ENCODE measurements at places on chromosomes 5 and 9.

GRCh38 chr9:34989946-34990635 is 546 bp downstream of the DNAJB5 start:
- DNase-seq: peak; percentile 67

DNA sequence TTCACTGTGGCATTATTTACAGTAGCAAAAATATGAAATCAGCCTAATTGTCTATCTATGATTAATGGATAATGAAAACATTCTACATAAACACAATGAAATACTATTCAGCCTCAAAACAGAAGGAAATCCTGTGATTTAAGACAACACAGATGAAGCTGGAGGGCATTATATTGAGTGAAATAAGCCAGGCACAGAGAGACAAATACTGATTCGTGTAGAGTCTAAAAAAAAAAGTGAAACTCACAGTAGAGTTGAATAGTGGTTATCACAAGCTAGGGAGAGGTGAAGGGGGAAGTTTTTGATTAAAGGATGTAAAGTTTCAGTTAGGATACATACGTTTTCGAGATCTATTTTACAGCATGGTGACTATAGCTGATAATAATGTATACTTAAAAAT is 122.2 kb downstream of the ADAMTS6 start:
- no peak for DNase-seq

- no peak for DNase-seq
Observed at GRCh38 chr5:38753141-38753540, 92.7 kb upstream of the OSMR start.

DNA sequence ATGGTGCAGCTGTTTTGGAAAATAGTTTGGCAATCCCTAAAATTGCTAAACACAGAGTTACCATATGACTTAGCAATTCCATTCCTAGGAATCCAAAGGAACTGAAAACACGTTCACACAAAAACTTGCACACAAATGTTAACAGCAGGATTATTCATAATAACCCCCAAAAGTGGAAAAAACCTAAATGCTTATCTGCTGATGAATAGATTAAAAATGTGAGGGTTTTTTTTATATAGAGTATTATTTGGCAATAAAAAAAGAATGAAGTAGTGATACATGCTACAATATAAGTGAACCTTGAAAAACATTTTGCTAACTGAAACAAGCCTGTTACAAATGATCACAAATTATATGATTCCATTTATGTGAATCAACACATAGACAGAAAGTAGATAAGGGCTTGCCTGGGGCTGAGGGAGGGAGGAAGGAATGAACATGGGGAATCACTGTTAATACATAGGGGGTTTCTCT is 45.1 kb upstream of the TRIO start:
- DNase-seq: peak; percentile 89

DNA sequence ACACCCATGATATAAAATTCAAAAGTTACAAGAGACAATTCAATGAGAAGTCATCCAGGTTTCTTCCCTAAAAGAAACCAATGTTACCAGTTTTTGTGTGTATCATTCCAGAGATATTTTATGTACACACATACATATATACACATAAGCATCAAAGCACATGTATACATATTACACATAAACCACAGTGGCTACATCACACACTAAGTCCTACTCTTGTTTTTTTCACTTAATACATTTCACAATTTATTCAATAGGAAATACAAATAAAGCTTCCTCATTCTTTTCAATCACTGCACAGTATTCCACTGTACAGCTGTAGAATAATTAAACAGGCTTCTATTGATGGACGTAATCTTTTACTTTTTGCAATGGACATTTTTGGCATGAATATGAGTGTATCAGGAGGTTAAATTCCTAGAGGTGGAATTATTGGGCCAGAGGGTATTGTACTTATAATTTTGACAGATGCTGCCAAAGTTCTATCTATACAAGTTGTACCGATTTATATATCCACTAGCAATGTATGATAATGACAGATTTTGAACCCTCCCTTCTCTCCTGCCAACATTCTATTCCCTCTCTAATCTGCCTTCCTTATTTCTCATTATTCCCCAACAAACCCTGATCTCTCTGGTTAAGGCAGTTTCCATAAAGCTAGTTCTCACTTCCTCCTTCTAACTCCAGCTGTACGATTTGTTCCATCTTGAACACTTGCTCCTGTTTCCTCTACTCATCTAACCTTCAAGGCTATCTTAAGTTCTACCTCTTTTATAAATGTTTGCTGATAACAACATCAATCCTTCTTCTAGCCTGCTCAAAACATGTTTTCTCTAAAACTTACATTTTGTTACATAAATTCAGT is 35.2 kb downstream of the MRPS27 start:
- no peak for DNase-seq

DNA sequence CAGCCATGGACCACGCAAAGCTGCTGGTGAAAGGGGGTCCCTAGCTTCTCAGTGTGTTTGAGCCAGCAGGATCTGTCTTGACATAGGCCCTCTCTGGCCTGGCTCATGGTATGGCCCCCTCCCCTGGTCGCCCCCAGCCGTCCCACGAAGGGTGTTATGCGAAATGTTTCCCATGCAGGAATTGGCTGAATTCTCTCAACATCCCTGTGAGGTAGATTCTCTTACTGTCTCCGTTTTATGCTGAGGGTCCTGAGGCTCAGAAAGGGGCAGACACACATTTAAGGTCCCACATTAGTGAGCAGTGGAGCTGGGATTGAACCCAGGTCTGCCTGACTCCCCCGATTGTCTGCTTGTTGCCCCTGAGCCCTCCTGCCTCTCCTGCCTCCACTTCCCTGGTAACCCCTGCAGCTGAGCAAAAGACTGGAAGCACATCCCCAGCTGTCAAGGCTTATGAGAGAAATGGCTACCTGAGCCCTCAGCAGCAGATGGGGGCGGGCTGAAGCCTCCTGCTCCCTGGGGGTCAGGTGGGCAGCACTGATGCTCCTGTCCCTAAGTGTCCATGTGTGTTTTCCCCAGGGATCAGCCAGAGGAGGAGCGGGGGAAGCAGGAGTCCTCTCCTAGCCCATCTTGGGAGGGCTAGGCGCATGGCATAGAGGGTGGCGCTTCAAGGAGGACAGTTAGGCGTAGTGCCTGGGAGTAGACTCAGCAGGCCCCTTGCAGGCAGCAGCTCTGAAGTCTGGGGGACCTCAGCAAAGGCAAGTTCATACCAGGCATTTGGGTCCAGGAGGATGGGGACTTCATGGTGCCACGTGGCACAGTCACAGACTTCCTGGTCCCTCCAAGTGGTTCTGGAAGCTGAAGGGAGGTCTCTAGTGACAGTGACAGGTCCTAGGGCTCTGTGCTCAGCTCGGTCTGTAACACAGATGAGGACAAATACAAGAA is 49.0 kb upstream of the GARNL3 start:
- DNase-seq: no peak

- no peak for DNase-seq
Observed at GRCh38 chr9:137087409-137087925, 682 bp downstream of the MAN1B1 start.

DNA sequence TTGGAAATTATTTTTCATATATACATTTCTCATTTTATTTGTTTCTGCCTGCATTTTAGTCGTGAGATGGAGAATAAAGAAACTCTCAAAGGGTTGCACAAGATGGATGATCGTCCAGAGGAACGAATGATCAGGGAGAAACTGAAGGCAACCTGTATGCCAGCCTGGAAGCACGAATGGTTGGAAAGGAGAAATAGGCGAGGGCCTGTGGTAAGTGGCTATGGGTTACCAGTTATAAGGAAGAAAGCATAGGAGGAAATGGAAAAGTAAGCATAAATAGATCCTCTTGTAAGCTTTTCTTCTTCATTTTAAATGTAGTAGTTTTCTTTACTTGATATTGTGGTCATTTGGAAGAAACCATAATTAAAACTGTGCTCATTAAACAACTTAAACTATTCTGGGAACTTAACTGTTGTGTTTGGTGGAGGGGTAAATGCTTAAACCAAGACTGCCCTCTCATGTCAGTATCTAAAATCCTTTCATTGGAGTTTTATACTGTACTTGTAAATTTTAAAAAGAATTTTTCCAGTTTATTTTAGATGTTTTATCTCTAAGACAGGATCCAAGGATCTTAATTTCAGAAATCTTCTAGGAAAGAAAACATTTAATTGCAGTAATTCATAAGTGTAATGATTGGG is 41.3 kb downstream of the MAP3K1 start:
- no peak for DNase-seq

DNA sequence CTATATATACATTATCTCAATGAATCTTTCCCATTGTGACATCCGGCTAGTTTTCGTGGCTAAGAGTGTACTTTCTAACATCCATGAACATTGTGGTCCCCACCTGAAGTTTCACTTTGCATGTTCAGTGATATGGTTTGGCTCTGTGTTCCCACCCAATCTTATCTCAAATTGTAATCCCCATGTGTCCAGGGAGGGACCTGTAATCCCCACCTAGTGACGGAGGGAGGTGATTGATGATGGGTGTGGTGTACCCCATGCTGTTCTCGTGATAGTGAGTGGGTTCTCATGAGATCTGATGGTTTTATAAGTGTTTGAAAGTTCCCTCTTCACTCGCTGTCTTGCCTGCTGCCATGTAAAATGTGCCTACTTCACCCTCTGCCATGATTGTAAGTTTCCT is 28.1 kb downstream of the MRPL22 start:
- DNase-seq: no peak

- DNase-seq: no peak
Observed at GRCh38 chr5:58076483-58077257, 383.2 kb downstream of the PLK2 start.

DNA sequence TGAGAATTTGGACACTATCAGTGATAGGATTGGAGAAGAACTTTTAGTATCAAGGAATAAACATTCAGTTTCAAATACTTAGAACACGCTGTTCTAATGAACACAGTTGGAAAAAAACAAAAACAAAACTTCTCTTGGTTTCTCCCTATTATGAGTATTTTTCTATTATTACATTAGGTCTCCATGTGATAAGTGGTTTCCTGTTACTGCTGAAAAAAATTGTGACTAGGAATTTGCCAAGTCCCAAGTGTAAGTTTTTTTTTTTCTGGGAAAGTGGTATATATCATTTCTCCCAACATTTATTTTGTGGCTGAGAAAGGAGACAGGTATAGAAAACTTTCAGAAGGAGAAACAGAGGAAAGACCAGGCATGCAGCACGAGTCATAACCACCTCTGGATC is 41.1 kb downstream of the PCSK1 start:
- no peak for DNase-seq

DNA sequence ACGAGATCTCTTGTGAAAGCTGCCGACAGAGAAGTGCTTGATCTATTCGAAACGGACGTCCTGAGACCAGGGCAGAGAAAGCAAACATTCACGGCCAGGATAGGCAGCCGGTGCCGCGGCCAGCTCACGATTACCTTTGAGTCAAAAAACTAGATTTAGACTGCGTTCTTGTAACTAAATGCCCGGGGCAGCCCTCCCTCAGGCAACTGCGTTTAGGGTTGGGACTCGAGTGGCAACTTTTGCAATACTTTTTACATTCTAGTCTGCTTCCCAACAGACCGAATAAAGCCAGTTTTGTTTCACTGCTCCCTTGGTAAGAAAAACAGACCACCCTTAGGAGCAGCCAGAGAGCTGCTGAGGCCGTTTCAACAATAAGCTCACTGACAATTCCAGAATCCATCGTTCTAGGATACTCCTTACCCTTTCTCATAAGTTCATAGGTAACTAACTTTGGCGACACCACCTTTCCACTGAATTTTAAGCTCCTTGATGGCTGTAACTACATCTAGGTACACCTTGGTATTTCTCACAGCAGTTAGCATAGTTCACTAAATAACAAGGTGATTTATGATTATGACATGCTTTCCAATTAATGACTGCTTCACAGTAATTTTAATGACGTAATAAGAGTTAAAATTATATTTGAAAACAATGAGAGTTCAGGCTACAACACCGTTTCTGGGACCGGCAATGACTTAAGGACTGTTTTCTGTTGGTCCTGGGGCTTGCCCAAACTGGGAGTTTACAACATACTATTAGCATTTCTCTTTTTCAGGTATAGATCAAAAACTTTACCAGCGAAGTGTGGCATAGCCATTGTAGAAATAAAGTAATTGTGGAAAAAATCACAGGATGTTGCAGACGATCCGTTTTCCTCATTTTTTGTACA is 899 bp upstream of the RAPGEF6 start:
- no peak for DNase-seq

- DNase-seq: no peak
Observed at GRCh38 chr9:131113655-131114054, 11.7 kb upstream of the NUP214 start.

- peak; percentile 10 for DNase-seq
Observed at GRCh38 chr5:114726131-114726530, 364.3 kb downstream of the KCNN2 start.

- DNase-seq: no peak
Observed at GRCh38 chr5:92505925-92506324, 1075.1 kb downstream of the NR2F1-AS1 start.

DNA sequence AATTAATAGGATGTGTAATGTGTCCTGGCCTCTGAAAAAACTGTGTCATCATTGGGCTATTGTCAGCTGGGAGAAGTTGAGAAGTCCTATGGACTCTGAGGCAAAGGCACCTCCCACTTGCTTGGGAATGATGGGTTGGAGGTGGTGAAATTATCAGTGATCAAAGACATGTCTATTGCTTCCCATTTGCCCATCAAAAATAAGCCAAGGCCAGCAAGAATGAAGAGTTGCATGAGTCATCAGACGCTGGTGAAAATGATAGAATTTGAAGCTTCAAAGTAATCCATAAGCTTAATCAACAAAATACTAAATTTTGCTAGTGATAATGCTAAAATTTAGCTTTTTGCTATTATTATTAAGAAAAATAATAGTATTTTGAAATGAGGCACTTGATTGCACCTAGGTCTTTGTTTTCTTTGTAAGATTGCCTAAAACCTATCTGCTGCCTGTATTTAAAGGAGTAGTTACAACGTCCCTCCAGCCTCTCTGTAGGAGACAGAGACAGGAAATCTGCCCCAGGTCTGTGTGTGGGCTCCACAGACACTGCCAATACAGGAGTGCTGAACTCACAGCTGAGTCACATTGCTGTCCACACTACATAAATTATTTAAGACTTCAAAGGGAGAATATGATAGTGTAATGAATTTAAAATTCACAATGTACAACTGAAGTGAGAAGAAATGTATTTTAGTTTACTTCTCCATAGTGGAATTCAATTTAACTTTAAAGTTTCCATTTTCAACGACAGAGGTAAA is 48.4 kb upstream of the APC start:
- DNase-seq: peak; percentile 90

DNA sequence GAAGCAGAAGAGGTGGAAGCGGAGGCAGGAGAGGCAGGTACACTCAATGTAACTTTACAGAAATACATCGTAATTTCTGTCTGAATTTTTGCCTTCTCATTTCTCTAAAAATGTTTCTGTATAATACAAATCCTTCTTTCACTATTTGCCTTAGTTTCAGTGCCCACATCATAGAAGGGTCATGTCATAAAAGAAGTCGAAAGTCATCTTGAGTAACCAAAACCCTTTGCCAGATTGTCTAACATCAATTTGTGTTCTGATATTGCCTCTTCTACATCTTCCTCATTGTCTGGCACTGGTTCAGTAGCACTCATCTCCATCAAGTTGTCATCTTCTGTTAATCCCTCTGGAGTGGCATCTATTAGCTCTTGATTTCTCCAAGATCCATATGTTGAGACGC is 6.2 kb upstream of the CYFIP2 start:
- no peak for DNase-seq

GRCh38 chr9:128689820-128690683 is 1.0 kb downstream of the SET start:
- peak; percentile 65 for DNase-seq
